HAP-1 (cell line): ENCODE measurements at places on chromosomes 12 and 14.

- DNase-seq: no peak
Observed at GRCh38 chr12:4958697-4959375, 49.1 kb downstream of the KCNA1 start.

- DNase-seq: peak; percentile 80
Observed at GRCh38 chr14:69574263-69574953, at the start of gene CCDC177. Gene CCDC177, minus strand, starts transcription at chr14:69574871. Its CDS starts 1,249 bp downstream, at chr14:69573622.

DNA sequence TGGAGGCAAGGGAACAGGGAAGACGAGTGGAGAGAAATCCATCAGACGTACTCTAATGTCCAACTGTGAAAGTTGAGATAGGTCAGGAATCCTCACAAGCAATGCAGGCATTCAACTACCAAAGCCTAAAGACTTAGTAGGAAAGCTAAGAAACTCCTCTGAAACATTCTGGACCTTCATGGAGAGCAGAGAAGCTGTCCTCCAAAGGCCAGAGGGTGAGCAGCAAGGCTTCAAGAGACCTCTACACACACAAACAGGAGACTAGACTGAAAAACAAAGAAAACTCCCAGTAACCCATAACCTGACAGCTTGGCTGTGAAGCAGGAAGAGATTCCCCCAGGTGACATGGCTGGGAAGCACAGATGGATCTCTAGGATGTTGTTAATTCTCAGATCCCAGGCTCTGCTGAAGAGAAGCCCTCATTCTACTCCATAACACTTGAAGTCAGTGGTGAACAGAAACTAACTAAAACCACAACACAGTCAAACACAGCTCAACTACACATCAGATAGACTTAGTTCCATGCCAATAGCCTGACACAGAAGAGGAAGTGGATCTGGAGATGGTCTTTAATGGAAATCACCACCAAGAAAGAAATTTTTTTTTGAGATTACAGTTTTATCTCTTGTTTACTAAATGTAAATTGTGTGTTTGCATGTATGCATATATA is 23.2 kb upstream of the LYZ start:
- no peak for DNase-seq

GRCh38 chr12:22477166-22477893 is 67.0 kb downstream of the C2CD5 start:
- peak; percentile 11 for DNase-seq

- DNase-seq: no peak
Observed at GRCh38 chr14:72878746-72879145, 15.2 kb downstream of the DPF3 start.

DNA sequence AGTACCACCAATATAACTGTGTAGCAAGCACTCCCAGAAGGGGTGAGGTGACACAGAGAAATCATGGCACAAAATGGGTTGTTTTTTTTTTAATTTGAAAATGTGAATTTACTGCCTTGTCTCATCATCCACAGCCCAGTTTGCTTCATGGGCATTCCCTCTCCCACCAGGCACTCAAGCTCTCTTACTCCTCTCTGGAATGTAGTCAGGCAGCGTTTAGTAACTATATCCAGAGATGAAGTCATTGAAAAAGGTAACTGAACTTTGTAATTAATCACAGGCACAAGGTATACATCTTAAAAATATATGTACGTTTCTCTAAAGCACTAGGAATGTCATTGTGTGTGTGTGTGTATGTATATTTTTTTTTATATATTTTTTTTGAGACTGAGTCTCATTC is 91.4 kb downstream of the FAR2 start:
- no peak for DNase-seq

DNA sequence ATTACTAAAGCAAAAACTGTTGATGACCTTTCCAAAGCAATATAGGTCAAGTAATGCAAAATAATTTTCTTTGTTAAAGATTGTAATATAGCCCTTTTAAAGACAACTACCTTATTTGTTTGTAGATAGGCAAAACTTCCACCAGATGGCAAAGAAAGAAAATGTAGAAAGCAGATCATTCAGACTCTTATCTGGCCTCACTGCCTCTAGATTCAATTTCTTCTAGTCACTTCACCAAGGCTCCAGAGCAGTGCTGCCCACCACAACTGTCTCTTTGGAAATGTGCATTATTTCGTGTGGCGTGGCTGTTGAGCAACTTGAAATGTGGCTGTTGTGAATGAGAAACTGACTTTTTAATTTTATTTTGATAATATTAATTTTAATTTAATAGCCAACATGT is 127.1 kb downstream of the ITPR2 start:
- no peak for DNase-seq

DNA sequence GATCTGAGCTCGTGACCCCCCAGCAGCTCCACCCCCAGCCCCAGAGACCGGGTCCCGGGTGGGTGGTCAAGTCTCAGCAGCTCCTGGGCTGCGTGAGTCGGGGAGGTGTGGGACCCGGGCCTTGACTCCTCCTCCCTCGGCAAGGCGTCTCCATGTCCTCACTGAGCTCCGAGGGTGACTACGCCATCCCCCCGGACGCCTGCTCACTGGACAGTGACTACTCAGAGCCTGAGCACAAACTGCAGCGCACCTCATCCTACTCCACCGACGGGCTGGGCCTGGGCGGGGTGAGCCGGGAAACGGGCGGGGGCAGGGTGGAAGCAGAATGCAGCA is 28.1 kb downstream of the PIGH start:
- no peak for DNase-seq

GRCh38 chr14:82854131-82854530 is 1320.5 kb upstream of the SEL1L start:
- DNase-seq: no peak

GRCh38 chr12:131028587-131029338 is 75.1 kb downstream of the ADGRD1 start:
- no peak for DNase-seq

DNA sequence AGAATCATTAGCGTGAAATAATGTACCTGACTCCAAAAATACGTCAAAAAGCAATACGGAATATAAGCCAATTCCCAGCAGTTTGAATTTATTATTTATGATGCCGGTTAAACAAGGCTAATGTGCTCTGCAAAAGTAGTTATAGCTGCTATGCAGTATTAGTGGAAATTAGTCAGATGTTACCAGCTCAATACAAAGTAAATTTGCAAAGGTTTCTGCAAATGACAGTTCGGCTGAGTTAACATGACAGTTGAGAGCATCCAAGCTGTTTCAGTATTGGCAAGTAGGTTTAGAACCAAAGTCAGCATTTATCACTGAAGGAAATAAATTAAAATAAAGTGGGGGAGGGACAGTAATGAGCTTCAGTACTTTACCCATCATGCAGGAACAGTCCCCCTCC is 1665.8 kb upstream of the FLRT2 start:
- no peak for DNase-seq

- DNase-seq: peak; percentile 35
Observed at GRCh38 chr12:47021298-47021697, 58.1 kb upstream of the PCED1B start.

DNA sequence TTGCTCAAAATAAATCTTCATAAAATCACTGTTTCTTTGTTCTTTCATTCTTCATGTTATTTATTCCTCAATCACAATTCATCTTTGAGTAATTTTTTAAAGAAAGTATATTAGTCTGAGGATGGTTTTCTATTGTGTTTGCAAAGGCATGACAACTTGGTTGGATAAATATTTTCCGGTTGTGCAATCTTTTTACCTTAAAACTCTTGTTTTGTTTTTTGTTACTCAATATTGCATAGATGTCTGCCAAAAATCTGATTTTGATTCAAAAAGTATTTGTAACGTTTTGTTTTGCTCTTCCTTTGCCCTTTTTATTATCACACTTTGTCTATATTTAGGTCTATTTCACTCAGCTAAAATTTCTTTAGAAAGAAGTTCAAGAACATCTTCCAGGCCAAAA is 86.2 kb upstream of the SYT1 start:
- no peak for DNase-seq

GRCh38 chr14:34682787-34683321 is 31.5 kb downstream of the CFL2 start:
- no peak for DNase-seq

DNA sequence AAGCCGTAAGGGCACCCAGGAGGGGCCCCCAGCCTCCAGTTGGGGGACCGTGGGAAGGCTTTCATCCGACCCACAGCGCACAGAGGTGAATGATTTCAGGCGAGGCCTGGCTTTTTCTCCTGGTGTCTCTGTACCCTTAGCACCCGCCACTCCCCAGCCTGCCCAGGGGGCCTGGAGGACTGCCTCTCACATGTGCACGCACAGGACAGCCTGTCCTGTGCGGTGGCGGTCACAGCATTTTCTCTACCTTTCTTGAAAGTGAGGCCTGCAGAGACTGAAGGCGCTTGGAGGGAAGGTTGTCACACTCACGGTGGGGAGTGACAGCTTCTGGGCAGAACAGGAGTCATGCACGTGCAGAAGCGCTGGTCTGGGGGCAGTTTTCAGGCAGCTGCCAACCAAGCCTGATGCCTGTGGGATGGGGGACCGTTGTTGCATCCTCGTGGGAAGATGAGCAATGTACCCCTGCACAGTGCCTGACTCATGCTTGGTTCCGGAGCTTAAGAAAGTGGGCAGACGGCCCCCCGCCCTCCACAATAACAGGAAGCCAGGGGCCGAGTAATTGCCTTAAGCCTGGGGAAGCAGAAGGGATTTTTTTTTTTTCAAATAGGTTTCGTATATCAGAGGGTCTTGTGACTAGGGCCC is 148.1 kb downstream of the TSPAN9 start:
- no peak for DNase-seq

DNA sequence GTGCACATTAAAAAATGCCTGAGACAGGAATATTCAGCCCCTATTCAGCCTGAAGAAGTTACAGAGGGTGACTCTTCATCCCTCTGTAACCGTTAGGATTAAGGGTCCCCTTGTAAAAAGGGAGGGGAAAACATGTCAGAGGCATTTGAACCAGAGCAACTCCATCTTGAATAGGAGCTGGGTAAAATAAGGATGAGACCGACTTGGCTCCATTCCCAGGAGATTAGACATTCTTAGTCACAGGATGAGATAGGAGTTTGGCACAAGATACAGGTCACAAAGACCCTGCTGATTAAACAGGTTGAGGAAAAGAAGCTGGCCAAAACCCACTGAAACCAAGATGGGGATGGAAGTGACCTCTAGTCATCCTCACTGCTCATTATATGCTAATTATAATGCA is 19.9 kb upstream of the MDM1 start:
- DNase-seq: no peak

DNA sequence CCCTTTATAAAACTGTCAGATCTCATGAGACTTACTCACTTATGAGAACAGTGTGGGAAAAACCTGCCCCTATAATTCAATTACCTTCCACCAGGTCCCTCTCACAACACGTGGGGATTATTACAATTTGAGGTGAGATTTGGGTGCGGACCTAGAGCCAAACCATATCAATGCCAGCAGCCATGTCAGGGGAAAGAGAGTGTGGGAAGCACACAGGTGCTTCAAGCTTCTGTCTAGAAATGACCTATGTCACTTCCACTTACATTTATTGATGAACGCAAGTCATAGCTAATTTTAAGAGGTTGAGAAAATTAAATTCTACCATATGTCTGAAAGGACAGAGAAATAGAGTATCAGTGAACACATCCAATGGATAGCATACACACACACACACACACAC is 32.5 kb upstream of the E2F7 start:
- DNase-seq: no peak

- no peak for DNase-seq
Observed at GRCh38 chr14:32968972-32969544, 30.4 kb downstream of the NPAS3 start.

- DNase-seq: no peak
Observed at GRCh38 chr12:128660532-128661225, 163.1 kb downstream of the SLC15A4 start.

DNA sequence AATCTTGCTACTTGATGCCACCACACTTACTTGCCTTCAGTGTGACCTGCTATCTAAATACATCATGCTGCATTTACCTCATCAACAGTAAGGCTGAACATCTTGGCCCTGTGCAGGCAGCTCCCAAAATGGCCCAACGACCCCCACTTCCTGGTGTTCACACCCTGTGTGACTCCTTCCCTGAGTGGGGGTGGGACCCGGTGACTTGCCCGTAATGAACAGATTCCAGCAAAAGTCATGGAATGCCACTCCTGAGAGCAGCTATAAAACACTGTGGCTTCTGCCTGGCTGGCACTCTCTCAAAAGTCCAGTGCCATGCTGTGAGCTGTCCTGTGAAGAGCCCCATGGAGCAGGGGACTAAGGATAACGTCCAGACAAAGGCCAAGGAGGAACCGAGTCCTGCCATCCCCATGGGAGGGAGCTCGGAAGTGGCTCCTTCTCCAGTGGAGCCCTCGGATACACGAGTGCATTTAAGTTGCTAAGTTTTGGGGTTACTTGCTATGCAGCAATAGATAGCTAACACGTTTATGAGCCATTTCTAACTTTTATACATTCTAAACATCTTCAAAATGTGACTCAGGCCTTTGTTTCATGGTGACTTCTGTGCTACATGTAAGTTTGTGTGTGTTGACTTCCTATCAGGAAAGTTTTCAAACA is 33.0 kb downstream of the P2RX2 start:
- DNase-seq: no peak

GRCh38 chr14:73759183-73759713 is 45.1 kb upstream of the PNMA1 start:
- peak; percentile 32 for DNase-seq

DNA sequence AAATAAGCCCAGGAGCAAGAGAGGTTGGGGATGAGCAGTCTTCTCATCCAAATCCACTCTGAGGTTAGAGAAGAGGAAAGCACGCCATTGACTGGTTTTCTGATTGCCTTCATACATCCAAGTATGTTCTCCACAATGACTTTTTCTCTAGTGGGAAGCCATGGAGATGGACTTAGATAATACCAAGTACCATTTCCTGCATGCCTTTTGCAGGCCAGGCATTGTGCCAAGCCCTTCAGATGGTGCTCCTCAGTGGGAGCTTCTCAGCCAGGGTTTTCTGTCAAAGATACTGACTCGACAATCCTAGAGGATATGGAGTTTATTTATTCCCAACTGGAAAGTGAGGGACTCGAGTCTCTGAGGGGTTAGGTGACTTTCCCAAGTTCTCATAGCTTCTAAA is 218.0 kb downstream of the ZFP36L1 start:
- DNase-seq: no peak

DNA sequence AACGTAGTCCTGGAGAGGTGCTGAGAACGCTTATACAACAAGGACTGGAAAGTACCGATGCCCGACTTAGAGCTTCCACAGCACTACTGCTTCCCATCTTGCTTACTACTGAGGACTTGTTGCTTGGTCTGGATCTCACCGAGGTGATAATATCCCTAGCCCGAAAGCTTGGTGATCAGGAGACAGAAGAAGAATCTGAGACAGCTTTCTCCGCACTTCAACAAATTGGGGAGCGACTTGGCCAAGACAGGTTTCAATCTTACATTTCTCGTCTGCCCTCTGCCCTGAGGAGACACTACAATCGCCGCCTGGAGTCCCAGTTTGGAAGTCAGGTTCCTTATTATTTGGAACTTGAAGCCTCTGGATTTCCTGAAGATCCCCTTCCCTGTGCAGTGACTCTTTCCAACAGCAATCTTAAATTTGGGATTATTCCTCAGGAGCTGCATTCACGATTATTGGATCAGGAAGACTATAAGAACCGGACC is 1.1 kb downstream of the TOGARAM1 start:
- no peak for DNase-seq

DNA sequence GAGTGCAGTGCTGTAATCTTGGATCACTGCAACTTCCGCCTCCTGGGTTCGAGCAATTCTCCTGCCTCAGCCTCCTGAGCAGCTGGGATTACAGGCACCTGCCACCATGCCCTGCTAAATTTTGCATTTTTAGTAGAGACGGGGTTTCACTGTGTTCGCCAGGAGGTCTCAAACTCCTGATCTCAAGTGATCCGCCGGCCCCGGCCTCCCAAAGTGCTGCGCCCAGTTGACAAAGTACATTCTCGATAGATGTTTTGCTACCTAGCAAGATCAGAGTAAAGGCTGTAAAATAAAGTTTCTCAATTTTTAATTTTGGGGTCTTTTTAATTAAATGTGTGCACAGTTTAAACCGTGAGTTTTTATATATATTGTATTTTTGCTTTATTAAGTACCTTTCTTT is 248.9 kb downstream of the CCER1 start:
- DNase-seq: no peak
